ENCODE measurements at places on chromosomes 7 and 10. TPM values are rescaled to one million over a fixed set of nuclear protein-coding genes. Genes with fewer than 3 reads are reported as not detected.

DMTF1 gene
- total RNA-seq = 168 TPM

ASB15 gene
- not detected for total RNA-seq

CALD1 gene
- 61.8 TPM for total RNA-seq

NPC1L1 gene
- total RNA-seq = not detected

MAT1A gene
- not detected for total RNA-seq

EFCAB10 gene
- total RNA-seq = not detected

DNA sequence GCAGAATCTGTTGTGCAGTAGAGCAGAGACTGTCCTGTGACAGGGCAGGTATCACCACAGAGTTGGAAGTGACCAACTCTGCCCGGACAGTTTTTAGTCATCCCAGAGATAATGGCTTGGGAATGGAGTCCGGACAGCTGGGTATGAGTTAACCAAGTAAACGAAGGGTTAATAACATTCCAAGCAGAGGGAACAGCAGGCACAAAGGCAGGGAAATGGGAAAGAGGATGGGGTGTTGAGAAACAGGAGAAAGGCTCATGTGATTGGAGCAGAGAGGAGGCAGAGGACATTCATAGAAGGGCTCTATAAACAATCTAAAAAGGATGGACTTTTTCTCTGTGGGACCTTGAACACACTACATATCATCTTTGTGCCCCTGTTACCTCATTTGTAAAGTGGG lies 132.2 kb upstream of the YAE1 start:
- H3K27me3 ChIP-seq = peaks cover 2% of the 10 kb centered on the region
- DNase-seq = no peak
- H3K4me3 ChIP-seq = no peak overlapping the region
- peaks cover 25% of the 10 kb centered on the region for H3K4me1 ChIP-seq
- peaks cover 16% of the 10 kb centered on the region for H3K36me3 ChIP-seq

DNA sequence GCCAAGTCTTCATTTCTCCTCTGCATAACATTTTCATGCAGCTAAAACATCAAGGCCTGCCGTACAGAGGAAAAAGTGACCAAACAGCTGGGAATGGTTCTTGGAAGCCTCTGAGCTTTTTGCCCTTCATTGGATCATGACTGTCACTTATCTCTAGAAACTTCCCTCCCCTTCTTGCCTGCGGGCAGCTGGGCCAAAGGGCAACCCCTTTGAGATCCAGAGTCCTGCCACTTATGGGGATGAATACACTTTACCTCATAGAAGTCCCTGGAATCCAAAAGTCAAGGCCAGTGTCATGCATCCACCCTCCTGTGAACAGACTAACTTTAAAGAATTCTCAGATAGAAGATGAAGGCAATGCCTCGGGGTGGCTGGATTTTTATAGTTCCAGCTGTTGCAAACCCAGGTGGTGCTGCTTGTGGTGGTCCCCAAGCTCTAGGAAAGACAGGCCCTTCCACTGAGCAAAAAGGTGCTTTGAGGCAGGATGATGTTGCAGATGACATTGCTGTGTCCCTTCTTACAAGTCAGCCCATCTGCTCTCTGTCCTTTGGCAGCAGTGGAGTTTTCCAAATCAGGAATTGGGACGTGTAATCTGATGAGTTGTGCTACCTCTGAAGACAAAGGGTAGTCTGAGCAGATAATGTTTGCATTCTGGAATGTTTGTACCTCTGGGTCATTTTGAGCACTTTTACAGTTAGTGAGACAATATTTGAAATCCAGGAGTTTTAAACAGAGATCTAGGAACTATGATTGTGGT lies 64.2 kb downstream of the LRMDA start:
- H3K4me3 ChIP-seq = no peak overlapping the region
- H3K27ac ChIP-seq = no peak overlapping the region
- no peaks in the 10 kb centered on the region for H3K36me3 ChIP-seq
- no peaks in the 10 kb centered on the region for H3K4me1 ChIP-seq

DNA sequence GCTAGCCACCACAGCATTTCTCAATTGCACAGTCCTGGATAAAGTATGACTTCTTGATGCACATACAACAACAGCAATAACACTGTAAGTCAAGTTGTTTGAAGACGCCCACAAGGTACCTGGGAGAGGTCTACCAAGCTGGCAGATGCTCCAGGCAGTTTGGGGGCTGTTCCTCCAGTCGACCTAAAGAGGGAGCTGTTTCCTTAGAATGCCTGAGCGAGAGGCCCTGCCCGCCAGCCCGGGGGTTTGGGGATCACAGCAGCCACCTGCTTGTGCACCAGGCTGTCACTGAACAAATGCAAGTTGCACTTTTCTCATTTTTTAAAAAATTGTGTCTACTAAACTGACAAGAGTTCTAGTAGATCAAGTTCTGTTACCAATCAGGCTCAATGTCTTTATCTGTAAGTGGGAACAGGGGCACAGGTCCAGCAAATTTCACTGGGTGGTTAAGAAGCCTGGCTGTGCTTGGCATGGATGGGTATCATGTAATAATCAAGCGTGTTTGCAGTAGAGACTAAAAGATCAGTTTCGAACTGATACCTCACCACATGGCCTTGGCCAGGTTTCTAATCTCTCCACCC lies 193.8 kb upstream of the ADO start:
- peaks cover 10% of the 10 kb centered on the region for H3K4me1 ChIP-seq
- H3K4me3 ChIP-seq = no peak overlapping the region
- peak; percentile 75 for DNase-seq
- H3K27me3 ChIP-seq = peaks cover 4% of the 10 kb centered on the region
- peaks cover 5% of the 10 kb centered on the region for H3K36me3 ChIP-seq

GRCh38 chr10:91366704-91367103 lies 43.4 kb upstream of the HECTD2 start:
- peaks cover 1% of the 10 kb centered on the region for H3K27me3 ChIP-seq
- no peaks in the 10 kb centered on the region for H3K4me1 ChIP-seq
- DNase-seq = no peak
- H3K4me3 ChIP-seq = no peak overlapping the region
- no peaks in the 10 kb centered on the region for H3K36me3 ChIP-seq
- H3K27ac ChIP-seq = no peak overlapping the region

DNA sequence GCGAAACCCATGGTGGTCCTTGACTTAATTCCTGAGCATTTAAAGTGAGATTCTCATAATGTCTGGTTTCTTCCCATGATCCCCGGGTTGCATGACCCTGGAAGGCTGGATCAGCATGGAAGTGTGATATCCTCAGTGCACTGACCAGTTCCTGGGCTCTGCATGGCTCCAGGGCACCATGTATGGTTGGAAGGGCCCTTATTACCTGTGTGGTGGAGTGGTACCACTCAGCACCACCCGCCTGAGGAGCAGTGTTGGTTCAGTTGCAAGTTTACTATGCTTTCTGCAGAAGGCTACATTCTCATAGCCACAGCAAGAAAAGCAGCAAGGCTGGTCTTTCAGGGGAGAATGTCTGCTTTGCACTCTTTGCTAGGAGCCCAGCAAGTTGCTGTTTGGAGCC lies 325.7 kb upstream of the MKI67 start:
- H3K27me3 ChIP-seq = no peaks in the 10 kb centered on the region
- H3K27ac ChIP-seq = no peak overlapping the region
- H3K36me3 ChIP-seq = peaks cover 8% of the 10 kb centered on the region

- peaks cover 4% of the 10 kb centered on the region for H3K27me3 ChIP-seq
- peak overlapping the region; percentile 65 for H3K4me3 ChIP-seq
- no peak for DNase-seq
Measured at GRCh38 chr7:4856336-4857057, 5.3 kb downstream of the PAPOLB start.

GRCh38 chr7:2247141-2247995 lies 5.3 kb downstream of the NUDT1 start:
- no peak overlapping the region for H3K4me3 ChIP-seq
- H3K27ac ChIP-seq = no peak overlapping the region
- peak; percentile 79 for DNase-seq
- H3K36me3 ChIP-seq = no peaks in the 10 kb centered on the region
- H3K27me3 ChIP-seq = no peaks in the 10 kb centered on the region

DNA sequence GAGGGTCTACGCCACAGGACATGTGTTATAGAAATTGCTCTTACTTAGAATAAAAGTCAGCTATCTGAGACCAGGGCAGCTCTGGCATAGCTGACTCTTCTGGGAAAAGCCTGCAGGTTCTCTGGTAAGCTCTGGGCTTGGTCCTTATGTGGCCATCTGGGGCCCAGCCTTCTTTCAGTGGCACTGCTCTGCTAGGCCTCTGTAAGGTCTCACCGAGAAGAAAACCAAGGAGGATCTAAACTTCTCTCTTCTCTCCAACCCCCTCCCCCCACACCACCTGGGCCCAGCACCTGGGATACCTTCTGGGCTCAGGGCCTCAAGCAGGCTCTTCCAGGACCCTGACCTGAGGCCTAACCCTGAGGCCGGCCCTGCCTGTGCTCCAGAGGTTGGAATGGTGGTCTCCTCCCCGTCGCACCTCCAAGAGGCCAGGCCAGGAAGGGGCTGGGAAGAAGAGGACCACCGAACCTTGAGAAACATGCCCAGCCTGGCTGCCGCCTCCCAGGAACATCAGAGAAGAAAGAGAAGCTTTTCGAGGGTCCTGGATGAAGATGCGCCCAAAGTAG lies 323.6 kb downstream of the GFRA1 start:
- peaks cover 23% of the 10 kb centered on the region for H3K4me1 ChIP-seq
- no peak for DNase-seq
- H3K27ac ChIP-seq = no peak overlapping the region
- H3K27me3 ChIP-seq = no peaks in the 10 kb centered on the region
- no peak overlapping the region for H3K4me3 ChIP-seq

GRCh38 chr10:79071396-79071923 lies 2.7 kb downstream of the ZMIZ1 start:
- no peak for DNase-seq
- H3K4me3 ChIP-seq = peak overlapping the region; percentile 96
- peak overlapping the region; percentile 90 for H3K27ac ChIP-seq
- H3K36me3 ChIP-seq = no peaks in the 10 kb centered on the region
- H3K27me3 ChIP-seq = peaks cover 28% of the 10 kb centered on the region
- H3K4me1 ChIP-seq = peaks cover 41% of the 10 kb centered on the region

All from glutamatergic neuron (in vitro differentiated cells).